ENCODE measurements at places on chromosomes 2 and 18. TPM values are rescaled to one million over a fixed set of nuclear protein-coding genes. Genes with fewer than 3 reads are reported as not detected.

DNA sequence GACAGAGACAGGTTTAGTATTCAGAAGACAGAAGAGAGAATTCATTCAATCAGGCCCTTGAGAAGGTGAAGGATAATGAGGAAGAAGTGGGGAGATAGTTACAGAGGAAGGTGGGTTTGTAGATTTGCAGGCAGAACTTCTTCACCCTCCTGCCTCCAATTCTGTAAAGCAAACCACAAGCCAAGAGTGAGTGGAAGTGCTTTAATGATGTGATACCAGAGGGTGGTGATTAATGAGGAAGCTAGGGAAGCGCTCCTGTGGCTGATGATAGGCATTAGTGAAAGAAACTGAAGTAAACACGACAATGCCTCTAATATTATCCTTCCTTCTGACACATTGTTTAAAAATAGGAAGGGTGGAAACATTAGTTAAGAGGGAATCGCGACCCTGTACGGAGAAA lies 78.2 kb downstream of the CAPN13 start:
- no peaks in the 10 kb centered on the region for H3K4me1 ChIP-seq
- H3K27ac ChIP-seq = no peak overlapping the region
- no peaks in the 10 kb centered on the region for H3K27me3 ChIP-seq
- no peaks in the 10 kb centered on the region for H3K36me3 ChIP-seq
- no peak overlapping the region for H3K4me3 ChIP-seq
- DNase-seq = no peak

DNA sequence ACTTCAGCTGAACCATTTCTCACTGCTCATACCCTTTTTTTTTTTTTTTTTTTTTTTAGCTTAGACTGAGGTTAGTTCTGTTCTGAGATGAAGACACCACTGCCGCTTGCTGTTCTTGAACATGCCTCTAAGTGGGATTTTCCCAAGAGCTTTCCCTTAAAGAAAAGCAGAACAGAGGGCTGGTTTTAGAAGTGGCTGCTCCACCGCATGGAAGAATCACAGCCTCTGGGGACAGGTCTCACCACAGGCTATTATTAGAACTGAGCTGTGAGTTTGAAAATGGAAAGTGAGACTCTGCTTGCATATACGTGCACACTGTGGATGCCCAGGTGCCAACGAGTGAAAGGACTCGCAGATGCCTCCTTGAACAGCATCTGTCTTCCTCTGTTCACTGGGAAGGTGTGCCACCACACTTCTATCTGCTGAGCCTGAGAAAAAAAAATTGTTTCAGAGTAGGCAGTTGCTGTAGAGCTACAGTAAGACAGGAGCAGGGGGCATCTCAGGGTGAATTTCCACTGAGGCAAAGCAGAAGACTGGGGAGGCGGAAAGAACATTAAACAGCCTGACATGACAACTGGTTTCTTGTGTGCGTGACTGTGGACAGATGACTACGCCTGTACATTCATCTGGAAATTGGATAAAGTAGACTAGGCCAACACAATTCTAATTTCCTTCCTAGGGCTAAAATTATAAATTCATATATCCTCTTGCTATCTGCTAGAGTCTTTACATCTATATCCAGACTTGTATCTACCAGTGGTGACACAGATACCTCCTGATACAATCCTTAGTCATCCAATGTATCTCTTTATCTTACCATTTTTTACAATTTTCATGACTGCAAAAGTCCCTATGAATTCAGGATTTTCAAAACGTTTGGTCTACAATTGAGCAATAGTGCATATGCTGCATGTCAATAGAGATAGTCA lies 1045.7 kb upstream of the CELF4 start:
- no peaks in the 10 kb centered on the region for H3K36me3 ChIP-seq
- H3K27ac ChIP-seq = no peak overlapping the region
- no peaks in the 10 kb centered on the region for H3K27me3 ChIP-seq
- no peaks in the 10 kb centered on the region for H3K4me1 ChIP-seq
- H3K4me3 ChIP-seq = no peak overlapping the region

GRCh38 chr18:58698701-58699193 lies 27.5 kb downstream of the MALT1 start:
- H3K4me3 ChIP-seq = no peak overlapping the region
- peaks cover 6% of the 10 kb centered on the region for H3K4me1 ChIP-seq
- DNase-seq = no peak
- peaks cover 11% of the 10 kb centered on the region for H3K36me3 ChIP-seq
- H3K27ac ChIP-seq = no peak overlapping the region

- no peak overlapping the region for H3K4me3 ChIP-seq
- H3K4me1 ChIP-seq = peaks cover 7% of the 10 kb centered on the region
- no peak overlapping the region for H3K27ac ChIP-seq
- no peaks in the 10 kb centered on the region for H3K36me3 ChIP-seq
Measured at GRCh38 chr2:63500398-63500797, 87.9 kb downstream of the WDPCP start.

The POTEJ gene
- total RNA-seq = not detected

Measured in heart right ventricle (tissue), 16 donors.